ENCODE measurements at places on chromosomes 2 and 18.
A peak's percentile ranks its signal among the peaks of the same experiment; 100 is the strongest.

GRCh38 chr2:146278881-146279280 lies 1565.9 kb upstream of the ACVR2A start:
- DNase-seq = no peak

DNA sequence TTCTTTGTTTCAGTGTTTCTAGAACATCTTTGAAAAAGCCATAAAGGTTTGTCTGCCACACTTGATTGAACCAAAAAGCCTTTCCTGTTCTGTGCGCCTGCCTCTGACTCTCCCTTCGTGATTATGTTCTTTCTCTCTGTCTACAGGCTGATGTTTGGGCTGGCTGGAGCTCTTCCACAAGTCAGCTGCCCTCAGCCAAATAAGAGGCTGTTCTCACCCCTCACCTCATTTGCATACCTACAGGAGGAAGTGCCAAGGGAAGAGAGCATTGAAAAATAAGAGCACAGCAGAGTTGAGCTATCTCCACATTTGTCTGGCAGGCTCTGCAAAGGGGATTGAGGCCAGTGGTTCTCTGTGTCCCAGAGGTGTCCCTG lies 15.8 kb downstream of the INPP5D start:
- no peak for DNase-seq

- no peak for DNase-seq
Measured at GRCh38 chr18:27075828-27076227, 109.3 kb downstream of the CHST9 start.

DNA sequence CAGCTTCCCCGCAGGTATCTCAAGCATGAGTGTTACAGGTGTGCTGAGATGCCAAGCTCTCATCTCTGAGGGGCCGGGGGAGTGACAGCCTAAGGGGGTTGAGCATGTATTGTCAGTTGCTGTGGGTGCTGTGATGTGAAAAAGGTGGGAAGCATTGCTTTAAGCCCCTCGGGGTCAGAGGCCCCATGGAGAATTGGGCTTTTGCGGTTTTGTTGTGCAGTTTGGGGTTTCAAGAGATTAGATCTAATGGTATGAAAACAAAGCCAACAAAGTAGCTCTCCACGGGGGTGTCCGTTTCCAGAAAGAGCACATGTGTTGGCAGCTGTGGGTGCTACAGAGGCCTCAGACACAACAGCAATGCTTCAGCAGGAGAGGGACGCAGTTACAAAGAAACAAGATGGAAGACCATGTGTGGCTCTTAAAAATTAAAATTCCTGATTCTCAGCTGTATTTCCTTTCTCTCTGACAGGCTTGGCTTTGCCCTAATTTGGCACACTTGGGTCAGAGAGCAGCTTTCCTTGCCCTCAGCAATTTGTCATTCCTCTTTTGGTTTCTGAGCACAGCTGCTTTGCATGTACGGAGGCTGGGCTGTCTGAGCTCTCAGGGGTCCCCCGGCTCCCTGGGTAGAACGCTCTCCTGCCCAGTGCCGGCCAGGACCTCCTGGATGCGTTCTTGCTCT lies 69.9 kb downstream of the TMEM247 start:
- no peak for DNase-seq

GRCh38 chr18:2411381-2411960 lies 159.8 kb downstream of the METTL4 start:
- DNase-seq = no peak

DNA sequence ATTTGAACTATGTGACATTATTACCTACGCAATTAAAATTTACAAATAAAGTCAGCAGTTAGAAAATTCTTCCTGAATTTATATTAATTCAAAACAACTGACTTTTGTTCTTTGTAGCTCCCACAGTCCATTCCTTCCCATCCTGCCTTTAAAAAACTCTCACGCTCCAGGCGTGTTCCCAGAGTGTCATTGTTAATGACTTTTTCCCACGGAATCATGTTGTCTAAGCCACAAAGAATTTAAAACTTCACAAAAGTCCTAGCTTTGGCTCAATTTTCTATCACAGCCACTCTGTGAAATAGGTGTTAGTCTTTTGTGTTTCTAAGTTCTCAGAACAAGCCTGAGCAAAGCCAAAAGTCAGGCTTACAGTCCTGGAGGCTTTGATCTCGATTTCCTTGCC lies 26.5 kb downstream of the SLC1A4 start:
- DNase-seq = no peak

GRCh38 chr18:35479911-35480586 lies 17.7 kb downstream of the INO80C start:
- no peak for DNase-seq

GRCh38 chr2:69088466-69088865 lies 75.5 kb downstream of the ANTXR1 start:
- DNase-seq = no peak

- DNase-seq = no peak
Measured at GRCh38 chr2:46274586-46274985, 22.6 kb upstream of the EPAS1 start.

- no peak for DNase-seq
Measured at GRCh38 chr2:150479075-150479915, 8.2 kb downstream of the RND3 start.

DNA sequence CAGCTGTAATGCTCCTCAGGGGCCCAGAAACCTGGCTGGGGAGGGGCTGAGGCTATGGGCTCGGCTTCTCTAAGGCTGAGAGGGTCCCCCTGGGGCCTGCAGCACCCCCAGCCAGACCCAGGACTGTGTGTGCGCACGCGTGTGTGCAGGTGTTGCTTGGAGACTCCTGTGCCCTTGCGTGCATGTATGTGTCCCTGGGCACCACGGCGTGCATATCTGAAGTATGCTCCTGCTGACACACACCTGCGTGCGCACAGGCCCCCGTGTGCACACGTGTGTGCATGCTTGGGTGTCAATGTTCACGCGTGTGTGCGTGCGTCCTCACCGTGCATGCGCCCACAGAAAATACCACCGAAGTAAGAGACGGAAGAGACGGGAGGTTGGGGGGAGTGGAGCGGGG lies 14.9 kb upstream of the ECEL1 start:
- no peak for DNase-seq

DNA sequence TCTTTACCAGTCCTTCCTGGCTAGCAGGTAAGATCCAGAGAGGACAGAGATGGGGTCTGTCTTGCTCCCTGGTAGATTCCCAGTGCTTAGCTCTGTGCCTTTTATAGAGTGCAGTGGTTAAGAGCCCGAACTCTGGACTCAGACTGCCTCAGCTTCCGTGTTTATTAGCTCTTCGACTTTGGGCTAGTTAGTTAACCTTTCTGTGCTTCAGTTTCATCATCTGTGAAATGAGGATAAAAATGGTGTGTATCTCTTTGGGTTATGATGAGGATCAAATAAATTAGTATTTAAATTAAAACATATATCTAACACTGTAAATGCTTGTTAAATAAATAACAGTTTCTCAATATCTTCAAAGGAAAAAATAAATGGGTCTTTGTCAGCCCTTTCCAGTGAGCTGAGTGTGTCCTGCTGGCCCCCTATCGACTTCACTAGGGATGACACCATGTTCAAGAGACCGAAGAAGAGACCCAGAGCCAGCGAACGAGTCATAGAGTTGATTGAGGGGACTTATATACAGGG lies 38.2 kb downstream of the CERS6 start:
- DNase-seq = no peak

DNA sequence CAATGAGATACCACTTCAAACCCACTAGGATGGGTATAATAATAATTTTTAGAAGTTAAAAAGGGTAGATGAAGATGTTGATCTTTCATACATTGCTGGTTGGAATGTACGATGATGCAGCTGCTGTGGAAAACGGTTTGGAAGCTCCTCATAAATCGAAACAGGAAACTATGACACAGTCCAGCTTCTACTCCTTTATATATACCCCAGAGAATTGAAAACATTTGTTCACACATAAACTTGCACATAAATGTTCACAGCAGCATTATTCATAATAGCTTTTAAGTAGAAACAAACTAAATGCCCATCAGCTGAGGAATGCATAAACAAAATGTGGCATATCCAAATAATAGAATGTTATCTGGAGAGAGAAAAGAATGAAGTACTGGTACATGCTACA lies 95.0 kb downstream of the STRADB start:
- DNase-seq = no peak

GRCh38 chr2:134429886-134430285 lies 176.0 kb downstream of the MGAT5 start:
- DNase-seq = no peak

GRCh38 chr2:23939987-23940717 lies at the start of gene UBXN2A:
UBXN2A (plus strand) TSS chr2:23940463; CDS start chr2:23958315, 17,852 bp downstream.
- peak; percentile 53 for DNase-seq

DNA sequence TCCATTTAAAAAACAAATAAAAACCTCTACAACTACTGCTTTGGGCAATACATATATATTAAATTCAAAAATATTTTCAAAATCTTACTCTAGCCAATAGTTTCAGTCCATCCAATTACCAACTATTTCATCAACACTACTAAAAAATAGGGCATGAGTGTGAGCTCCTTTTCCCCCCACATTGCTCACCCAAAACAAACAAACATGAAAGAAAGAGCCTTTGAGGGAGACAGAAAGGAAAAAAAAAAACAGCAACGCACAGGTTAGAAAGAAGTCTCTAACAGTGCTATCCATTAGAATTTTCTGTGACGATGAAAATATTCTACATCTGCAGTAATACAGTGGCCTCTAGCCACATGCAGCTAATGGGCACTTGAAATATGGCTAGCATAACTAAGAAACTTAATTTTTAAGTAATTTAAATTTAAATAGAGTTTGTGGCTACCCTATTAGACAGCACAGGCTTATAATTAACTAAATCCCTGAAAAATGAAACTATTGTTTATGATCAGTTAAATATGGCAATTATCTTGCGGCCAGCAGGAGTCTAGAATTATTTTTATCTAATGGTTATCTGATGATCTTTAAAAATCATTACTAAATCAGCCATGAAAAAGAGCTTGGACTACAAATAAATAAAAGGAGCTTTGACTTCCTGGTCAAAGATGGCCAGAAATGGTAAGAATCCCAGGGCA lies 59.2 kb downstream of the RBMS1 start:
- no peak for DNase-seq

DNA sequence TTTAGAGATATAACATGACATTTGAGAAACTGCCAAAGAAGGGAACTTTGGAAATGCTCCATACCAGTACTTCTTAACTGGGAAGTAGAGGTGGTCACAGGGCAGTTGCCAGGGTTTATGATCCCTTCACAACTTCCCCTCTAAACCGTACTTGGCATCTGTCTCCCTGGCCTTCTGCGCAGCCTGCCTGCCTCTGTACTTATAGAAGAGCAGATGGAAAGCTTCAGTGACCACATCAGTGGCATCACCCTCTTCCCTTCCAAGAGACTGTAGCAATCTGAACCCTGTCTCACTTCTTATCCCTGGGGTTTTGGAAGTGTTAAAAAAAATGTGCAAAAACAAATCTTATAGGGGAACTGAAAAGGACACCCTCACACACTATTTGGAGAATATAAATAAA lies 64.1 kb downstream of the EIF2AK3 start:
- no peak for DNase-seq

DNA sequence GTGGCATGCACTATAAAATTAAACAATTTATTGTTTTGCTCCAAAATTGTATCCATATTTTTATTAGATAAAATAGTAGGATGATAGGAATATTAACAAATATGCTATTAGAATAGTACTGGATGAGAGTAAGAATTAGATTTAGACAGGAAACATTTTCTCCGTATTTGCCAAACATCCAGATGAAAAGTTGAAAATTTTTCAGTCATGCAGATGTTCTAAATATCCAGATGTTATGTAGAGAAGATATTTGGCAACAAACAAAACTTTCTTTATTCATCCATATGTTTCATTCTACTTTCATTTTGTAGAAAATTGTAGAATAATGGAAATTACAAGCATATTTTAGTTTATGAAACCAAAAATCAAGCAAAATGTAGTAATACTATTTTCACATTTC lies 45.2 kb upstream of the NEUROD1 start:
- no peak for DNase-seq

GRCh38 chr2:45190481-45190942 lies 181.3 kb upstream of the SIX2 start:
- DNase-seq = no peak

DNA sequence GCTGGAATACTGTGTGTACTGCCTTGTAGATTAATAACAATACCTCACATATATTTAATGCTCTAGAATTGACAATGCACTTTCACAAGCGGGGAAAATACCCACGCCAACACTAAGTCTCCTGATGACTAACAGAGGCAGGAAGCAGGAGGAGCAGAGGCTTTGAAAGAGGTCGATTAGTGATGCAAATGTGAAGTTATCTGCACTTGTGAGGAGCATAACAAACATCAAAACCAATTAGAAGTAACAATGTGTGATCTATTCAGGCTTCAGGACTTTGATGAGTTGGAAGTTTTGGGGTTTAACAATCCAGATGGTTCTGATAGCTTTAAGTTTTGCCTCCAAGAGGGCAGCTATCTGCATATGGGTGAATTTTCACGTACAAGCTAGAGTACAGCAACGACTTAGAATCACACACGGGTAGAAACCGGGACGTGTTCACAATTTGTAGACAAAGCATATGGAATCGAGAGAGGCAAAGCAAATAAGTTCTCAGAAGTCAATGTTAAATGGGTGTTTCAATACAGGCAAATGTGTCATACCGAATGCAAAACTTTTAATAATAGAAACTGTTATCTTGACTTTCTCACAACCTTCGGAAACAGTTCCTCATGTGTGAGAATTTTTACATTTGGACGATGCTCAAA lies 114.5 kb downstream of the METTL8 start:
- DNase-seq = peak; percentile 8

DNA sequence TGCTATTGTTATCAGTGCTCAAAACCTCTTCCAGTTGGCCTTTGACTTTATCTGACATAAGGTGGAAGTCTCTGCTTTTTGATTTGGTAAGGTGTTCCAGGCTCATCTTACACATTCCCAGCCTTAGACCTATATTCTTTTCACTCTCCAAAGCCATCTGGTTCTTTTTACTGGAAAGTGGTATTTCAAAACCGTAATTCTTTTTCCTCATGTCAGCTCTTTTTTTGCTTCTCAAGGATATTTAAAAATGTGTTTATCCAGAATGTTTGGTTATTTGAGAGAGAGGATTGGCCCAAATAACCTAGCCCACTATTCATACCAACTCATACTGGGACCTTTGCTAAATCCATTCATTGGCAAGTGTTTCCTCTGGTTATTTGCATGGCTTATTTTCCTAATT lies 411.2 kb upstream of the PIK3C3 start:
- no peak for DNase-seq

DNA sequence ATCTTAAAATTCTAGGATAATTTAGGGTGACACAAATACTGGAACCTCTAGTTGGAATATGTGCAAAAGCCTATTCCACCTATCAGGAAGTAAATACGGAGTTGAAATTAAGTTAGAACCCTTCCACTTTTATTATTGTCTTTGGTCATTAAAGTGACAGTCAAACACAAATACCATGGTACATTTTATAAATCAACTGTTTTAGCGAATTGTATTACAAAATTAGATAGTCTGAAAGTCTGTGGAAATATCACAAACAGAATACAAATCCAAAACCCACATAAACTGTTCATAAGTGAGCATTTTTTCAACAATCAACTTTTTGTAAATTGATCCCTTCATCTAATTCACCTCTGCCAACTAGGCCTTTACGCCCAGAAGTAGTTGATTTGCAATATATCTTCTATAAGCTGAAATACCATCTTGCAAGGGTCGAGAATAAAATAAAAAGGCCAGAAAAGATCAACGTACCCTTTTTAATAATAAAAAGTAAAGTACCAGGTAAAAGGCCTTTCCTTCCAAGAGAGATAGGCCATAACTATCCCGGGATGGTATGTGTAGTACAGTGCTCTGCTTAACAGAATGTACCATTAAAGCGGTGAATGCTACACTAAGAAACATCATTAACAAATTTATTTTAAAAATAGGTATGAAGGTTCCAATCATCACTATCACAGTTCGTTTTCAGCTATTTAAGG lies 1.3 kb downstream of the USP34 start:
- no peak for DNase-seq
